ENCODE measurements at places on chromosomes 3 and 15.

DNA sequence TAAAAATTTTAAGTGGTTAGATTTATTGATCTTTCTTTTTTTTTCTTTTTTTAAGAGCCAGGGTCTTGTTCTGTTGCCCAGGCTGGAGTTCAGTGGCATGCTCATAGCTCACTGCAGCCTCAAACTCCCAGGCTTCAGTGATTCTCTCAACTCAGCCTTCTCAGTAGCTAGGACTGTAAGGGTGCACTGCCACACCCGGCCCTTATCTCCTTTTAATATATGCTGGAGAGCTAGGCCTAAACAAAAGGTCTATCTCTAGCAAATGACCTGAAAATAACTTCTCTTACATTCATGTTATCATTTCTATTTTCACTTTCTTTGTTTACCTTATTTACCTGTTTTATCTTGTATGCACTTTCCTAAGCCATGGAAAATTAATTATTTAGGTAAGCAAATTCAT is 35.2 kb upstream of the MELTF start:
- no peak for DNase-seq

DNA sequence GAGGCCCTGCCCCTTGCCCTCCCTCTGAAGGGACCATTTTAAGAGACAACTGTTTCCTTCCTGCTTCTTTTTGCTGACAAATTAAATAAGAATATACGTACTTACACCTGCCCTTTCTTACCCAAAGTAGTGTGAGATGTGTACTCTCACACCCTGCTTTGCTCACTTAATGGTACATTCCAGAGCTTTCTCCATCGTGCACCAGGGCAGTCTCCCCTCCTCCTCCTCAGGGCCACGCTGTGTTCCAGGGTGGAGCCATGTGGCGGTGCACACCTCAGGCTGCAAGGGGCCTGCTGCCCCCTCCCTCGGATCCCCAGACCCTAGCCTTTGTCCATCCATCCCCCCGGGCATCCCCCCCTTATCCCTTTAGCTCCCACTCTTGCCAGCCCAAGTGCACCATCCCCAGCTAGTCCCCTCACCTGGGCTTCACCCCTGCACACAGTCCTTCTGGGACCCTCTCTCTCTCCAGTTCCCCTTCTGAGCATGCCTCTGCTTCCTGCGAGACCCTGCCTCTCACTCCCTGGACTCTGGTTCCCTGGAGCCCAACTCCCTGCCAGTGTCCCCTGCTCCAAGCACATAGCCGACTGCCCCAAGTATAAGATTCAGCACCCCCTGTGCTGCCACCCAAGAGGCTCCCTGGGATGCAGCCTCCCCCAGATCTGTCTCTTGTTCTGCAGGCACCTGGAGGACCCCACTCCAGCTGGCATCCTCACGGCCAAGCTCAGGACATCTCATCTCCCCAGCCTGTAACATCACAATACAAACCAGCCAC is 89.5 kb upstream of the IQSEC1 start:
- DNase-seq, result no peak

DNA sequence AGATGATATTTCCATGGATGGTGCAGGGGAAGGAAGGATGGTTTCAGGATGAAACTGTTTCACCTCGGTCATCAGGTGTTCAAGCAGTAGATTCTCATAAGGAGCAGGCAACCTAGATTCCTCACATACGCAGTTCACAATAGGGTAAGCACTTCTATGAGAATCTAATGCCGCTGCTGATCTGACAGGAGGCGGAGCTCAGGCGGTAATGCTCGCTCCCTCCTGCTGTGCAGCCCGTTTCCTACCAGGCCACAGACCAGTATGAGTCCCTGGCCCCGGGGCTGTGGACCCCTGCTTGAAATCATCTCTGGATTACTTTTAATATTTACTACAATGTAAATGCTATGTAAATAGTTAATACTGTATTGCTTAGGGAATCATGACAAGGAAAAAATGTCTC is 241.8 kb downstream of the ROBO2 start:
- DNase-seq, result no peak

GRCh38 chr3:196057760-196058331 is 24.0 kb downstream of the TFRC start:
- DNase-seq, result no peak

GRCh38 chr3:64827019-64827418 is 139.2 kb upstream of the ADAMTS9 start:
- no peak for DNase-seq

- DNase-seq, result no peak
These were observed 352.3 kb downstream of the ROBO2 start for GRCh38 chr3:77392181-77392580.

GRCh38 chr3:179797192-179797591 is 144.4 kb downstream of the USP13 start:
- no peak for DNase-seq

DNA sequence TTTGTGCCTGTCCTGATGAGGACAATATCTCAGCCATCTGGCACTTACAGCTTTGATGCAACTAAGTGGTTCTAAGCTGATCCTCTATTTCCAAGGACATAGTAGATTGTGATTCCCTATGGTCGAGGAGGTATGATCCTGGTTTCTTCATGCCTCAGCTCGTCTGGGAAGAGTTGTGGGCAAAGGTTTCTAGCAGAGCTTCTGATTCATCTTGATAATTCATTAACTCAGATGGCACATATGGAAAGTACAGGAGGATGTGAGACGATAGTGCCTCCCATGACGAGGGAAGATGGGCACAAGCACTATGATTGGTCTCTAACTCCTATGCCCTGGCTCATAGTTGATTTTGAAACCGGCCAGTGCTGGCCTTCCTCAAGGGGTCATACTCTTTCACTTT is 334.2 kb upstream of the SEMA6D start:
- no peak for DNase-seq

GRCh38 chr15:67528513-67528912 is 7.6 kb downstream of the C15orf61 start:
- DNase-seq, result no peak

DNA sequence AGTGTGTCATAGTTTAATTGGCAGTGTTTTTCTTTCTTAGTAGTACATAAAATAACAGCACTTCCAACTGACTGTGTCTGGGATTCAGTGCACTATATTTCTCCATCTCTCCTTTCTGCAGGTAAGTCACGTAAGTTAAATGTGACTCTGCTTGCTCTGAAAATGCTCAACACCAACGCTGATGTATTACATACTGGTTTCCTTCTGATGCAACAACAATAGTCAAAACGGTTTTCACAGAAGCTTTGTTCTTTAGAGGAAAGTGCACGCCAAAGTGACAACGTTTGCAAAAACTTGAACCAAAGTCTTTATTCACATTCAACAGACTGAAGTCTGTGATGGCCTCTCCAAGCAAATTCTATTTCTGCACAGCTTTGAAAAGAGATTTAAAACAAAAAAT is 707.1 kb upstream of the CFAP20DC start:
- DNase-seq, result no peak

DNA sequence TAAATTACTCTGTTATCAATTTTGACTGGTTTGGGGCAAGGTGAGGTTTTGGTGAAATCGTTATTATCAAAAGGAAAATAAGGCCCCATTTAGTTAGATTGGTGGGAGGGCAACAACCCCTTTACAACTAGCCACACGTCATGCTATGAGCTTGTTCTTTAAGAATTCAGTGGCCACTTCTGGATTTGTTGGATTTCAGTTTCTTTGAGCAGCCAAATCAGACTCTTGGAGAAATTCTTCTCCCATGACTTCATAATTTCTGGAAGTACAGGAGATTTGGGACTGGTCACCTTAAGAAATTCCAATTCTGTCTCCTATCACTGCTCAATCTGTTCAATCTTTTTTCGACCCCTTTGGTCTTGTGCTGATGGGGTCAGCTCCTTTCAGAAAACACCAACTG is 14.8 kb upstream of the WNT5A start:
- DNase-seq, result no peak

- DNase-seq, result no peak
These were observed 12.1 kb downstream of the SNAP23 start for GRCh38 chr15:42507514-42507913.

GRCh38 chr15:99702895-99703602 is 30.2 kb downstream of the LYSMD4 start:
- no peak for DNase-seq

GRCh38 chr15:57012556-57012955 is 94.1 kb downstream of the TCF12 start:
- DNase-seq, result no peak

- DNase-seq, result no peak
These were observed 156.5 kb downstream of the CADPS start for GRCh38 chr3:62718515-62719320.

GRCh38 chr3:77412021-77412438 is 372.1 kb downstream of the ROBO2 start:
- DNase-seq, result peak; percentile 9

GRCh38 chr3:156291272-156292123 is 171.1 kb downstream of the KCNAB1 start:
- DNase-seq, result no peak

- DNase-seq, result no peak
These were observed 31.3 kb downstream of the CYP8B1 start for GRCh38 chr3:42844412-42844713.

- no peak for DNase-seq
These were observed 585 bp downstream of the CSK start for GRCh38 chr15:74782259-74783071.

DNA sequence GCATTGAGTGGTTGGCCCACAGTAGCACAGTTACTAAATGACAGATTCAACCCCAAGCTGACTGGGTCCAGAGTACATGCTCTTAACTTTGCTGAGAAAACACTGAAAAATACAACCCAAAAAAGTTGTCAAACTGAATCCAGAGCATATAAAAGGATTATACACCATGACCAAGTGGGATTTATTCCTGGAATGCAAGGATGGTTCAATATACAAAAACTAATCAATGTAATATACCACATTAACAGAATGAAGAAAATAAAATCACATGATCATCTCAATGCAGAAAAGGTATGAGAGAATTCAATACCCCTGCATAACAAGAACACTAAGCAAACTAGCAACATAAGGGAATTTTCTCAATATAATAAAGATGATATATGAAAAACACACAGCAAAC is 98.5 kb downstream of the STAG1 start:
- DNase-seq, result no peak

DNA sequence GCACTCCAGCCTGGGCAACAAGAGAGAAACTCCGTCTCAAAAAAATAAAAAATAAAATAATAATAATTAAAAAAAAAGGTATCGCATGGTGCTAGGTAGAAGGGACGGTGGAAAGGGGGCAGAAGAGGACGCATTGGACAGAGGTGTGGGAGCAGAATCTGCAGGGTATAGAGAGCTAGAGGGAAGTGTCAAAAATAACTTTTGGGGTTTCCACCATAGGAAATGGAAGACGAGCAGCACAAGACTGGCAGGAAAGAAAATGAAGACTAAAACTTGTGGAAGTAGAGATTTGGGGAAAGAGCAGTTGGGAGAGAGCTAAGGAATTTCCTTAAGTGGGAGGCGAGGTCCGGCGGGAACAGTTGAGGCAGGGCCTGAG is 585 bp upstream of the MKRN2 start:
- no peak for DNase-seq

- no peak for DNase-seq
These were observed 13.8 kb upstream of the FAM219B start for GRCh38 chr15:74920456-74920855.

DNA sequence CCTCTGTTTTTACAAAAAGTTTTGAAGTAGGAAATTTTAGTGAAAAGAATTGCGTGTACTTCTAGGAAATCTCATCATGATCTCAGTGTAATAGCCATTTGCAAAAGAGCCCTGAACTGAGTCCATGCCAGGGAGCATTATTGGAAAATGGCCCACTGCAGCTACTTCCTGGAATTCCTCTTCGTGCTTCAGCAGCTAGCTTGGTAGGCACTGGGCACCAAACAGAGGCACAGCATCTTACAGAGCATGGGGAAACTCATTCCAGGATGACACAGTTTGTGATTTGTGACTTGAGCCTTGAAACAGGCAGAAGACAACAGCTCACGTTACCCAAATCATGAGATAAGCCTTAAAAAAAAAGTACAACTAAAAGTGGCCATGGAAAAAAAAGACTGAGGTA is 179.1 kb downstream of the WDR72 start:
- peak; percentile 35 for DNase-seq

GRCh38 chr15:93862791-93863190 is 368.6 kb upstream of the MCTP2 start:
- DNase-seq, result no peak

DNA sequence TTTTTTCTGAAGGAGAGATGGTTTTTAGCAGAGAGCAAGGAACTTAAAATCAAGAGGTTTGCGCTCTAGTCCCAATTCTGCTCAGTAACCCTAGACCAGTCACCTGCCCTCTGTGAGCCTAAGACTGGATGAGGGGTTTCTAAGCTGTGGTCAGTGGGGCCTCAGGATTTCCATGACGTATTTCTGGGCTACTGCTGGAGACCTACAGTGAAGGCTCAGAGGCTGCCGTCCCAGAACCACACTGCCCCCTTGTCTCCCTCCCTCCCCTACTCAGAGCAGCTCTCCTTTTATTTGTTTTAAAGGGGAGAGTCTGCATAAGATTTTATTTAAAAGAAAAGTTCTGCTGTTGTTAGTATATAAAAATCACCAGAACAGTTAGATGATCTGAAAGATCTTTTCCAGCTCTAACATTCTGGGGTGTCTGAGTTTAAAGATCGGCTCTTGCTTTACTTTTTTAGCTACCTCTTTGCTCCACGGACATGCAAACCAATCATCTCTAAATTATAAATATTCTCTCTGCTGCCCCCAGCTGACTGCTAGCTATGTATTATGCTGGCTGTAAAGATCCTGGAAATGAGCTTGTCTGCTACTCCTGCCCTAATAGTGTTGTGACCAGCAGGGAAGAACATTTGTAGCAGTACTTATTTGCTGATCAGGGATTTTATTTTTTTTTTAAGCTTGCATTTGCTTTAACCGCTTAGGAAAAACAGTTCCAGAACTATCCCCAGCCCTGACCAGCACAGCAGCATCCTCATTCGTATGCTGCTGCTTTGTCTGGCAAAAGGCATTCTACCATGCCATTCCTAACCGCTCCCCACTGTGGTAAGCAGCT is 28.6 kb upstream of the NDUFB4 start:
- DNase-seq, result peak; percentile 67

DNA sequence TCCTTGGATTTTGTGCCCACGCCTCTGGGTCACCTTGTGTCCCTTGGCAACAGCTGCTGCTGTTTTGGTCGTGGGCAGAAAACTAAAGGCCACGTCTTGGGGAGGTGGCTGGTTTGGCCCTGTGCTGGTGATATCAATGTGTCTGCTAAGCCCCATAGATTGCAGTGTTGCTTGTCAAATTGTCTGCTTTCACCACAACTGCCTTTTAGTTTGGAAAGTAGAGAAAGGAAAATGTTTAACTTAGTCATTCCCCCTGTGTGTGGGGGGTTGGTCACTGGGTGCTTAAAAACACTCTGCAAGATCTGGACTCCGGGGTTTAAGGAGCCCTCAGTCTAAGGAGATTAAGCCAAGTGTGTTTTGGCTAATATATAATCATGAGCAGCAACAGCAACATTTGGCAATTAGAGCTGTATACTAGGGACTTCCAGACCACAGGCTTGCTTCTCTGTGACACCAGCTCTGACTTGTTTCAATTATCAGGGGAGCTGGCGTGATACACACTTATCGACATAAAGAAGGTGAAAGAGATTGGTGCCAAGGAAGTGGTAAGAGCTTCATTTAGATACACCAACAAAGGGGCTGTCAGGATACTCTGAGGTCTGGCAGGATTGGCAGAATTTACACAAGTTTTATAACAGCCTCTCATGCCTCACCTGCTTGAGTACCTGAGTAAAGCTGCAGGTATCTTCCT is 3.5 kb downstream of the SMAD3 start:
- no peak for DNase-seq
